ENCODE measurements at places on chromosomes 11 and 22.

DNA sequence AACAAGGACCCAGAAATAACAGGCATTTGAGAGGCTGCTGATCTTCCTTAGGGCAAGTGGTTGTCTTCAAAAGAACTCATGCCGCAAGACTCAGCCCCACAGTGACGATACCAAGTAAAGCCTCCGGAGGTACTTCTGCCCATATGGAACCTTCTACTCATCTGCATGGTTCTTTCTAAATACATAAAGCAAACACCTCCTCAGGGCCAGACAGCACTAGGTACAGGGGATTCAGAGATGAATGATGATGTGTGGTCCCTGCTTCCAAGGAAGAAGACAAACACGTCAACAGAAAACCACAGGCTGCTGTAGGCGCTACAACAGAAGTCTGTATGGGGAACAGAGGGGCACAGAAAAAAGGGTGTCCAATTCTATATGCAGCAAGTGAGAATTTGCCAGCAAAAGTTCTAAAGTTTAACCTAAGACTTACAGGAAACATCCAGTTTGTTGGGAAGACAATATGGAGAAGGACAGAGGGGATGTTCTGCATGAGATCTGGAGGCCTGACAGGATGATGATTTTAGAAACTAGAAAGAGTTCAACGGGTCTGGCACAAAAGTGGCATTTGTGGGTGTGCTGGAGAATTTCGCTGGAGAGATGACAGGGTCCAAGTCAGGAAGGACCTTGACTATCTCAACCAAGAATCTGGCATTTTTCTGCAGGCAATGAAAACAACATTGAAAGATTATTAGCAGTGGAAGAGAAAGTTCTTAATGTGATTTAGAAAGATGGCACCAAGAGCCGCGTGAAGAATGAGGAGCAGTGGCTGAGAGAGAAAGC is 23.7 kb downstream of the JAML start:
- no peak for DNase-seq

GRCh38 chr22:30306627-30307011 is 17.3 kb upstream of the CASTOR1 start:
- DNase-seq: no peak

DNA sequence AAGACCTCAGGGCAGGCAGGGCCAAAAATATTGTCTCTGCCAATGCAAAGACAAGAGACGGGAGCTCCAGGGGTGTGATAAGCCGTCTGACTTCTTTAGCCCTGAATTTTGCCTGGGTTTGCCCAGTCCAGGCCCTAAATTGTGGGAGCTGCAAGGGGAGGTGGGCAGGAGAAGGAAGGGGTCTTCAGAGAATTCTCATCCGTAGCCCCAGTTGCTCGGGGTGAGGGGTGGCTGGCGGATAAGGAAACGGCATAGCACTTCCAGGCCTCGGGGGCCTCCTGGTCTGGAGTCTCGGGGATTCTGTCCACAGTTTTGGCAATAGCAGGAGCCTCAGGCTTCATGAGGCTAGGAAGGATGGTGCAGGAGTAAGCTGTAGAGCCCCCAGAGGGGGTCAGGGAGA is 7.4 kb downstream of the CD5 start:
- DNase-seq: no peak

GRCh38 chr11:41403458-41403857 is 56.0 kb downstream of the LRRC4C start:
- no peak for DNase-seq

DNA sequence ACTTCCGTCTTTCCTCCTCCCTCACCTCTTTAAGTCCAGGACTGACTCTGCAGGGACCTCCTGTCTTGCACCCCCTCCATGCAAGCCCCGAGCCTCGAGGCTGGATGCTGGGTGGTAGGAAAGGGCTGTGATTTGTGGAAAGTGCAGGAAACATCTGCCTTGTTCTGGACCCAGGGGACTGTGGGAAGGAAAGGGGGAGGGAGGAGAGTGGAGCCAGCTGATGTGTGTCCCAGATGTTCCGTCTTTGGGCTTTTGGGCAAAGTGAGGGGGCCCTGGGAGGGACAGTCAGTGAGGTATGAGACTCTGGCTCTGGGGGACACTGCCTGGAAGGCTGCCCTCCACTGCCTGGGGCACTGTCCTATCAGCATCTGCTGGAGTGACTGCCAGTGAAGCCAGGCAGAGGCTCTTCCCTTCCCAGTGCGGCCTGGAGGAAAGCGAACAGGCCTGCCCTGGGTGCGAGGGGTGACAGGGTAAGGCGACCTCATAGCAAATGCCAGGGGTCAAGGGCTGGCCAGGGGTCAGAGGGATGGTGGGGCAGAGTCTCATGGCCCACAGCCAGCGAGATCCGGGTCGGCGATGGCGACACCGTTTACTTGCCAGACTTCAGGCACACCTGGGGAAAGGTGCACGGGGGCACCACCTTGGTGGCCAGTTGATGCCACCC is 1.7 kb downstream of the MRGPRD start:
- DNase-seq: no peak

DNA sequence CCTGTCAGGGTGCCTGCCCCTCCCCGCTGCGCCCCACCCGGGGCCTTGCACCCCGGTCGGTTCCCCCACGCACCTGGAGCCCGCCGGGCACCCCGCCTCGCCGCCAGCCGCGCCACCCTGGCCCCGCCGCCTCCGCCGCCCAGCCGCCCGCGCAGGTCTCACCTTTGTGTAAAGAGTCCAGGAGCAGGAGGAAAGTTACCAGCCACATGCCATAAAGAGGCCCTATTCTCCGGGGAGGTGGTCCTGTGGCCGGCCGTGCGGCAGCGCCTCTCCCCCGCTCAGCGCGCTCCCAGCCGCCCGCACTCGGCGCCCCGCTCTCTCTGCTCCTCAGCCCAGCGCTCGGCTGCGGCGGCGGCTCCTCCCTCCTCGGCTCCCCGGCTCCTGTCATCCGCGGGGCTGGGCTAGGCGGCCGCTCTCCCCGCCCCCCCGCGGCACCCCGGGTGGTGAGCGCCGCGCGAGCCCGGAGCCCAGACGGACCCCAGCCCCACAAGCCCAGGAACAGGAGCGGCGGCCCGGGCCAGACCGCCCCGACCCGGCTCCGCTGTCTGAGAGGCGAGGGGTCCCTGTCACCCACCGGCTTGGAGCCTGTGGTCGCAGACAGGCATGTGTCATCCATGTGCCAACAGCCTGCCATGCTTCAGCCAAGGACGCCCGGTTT is at the start of gene DSCAML1:
Gene DSCAML1 (minus strand): TSS at position 345 of the 658 bp plus-strand sequence. CDS start 137 bp downstream, at position 208.
- DNase-seq: no peak

DNA sequence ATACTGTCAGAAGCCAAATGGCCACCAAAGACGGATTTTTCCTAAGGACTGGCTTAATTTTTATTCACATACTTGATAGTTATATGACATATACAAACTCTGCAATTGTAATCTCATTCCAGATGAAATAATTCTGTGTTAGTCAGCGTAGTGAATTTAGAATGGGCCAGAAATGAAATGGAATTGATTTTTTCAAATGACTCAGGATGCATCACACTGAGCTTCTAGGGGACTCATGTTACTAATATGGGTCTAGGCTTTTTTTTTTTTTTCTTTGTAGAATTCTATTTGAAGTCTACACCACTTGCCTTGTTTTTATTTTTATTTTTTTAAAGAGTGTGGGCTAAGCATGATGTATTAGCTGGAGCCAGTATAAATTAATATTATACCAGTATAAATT is 62.7 kb downstream of the SPECC1L start:
- no peak for DNase-seq

GRCh38 chr11:59660621-59661020 is 8.2 kb downstream of the PATL1 start:
- no peak for DNase-seq

DNA sequence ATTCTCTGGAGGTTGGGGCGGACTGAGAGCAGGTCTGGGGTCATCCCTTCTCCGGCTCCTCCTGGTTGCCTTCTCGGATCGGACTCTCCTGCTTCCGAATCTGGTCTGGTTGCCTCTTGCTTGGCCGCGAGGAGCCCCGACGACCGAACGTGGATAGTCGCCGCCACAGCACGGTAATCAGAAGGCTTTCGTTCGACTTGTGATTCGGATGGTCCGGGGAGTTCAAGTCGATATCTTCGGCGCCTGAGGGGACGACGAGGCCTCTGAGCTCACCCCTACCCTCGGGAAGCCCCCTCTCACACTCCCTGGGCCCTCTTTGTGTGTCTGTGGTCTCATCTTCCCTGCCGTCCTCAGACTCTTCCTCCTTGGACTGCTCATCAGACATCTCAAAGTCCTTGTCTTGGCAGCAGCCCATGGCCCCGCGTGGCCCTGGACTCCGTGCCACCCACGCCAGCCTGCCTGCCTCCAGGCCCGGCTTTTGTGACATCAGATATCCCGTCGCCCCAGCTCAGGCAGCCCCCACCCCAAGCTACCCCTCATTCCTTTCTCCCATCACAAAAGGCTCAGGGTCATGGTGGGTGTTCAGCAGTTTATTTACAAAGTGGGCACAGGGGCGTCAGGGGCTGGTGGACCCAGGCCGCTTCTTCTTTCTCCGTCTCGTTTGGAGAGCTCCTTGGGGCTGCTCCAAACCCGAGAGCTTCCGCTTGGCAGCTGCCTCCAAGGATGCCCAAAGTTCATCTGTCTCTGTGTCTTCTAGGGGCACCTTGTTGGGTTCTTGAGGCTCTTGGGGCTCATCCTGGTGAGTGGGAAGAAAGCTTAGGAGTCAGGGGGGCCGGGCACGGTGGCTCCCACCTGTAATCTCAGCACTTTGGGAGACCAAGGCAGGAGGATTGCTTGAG is at the start of gene TEX54:
Gene TEX54 (minus strand): TSS at position 506 of the 899 bp plus-strand sequence.
- no peak for DNase-seq

DNA sequence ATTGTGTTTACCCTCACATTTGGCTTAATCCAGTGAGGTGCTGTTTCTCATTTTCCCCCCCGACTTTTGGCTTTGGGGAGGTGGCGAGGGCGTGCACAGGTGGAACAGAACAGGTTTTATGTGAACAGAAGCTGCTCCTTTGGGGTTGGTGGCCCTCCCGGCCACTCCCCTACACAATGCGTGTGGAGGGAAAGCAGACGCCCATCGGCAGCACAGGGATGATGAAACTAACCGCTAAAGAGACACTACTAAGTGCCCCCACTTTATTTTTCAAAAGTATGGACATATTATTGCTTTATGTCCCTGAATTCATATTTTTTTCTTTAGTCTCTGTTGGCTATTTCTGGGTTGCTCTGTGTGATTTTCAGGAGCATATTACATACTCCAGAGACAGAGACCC is 160.9 kb downstream of the ENTHD1 start:
- DNase-seq: no peak

DNA sequence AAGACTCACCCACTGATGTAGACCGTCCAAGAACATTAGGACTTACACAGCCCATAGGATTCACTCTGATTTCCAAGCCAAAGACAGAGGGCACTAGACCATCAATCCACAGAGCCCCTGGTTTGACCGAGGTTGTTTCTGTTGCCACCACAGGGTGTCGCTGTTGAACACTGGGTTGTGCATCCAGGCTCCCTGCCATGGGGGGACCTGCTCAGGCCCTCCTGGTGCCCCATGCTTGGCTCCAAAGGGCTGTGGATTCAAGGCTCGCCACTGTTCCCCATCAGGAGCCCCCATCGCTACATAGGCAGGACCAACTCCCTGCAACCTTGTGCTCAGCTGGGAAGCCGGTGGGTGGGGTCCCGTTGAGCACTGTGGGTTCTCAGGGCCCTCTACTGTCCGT is 128.0 kb upstream of the ANO1 start:
- DNase-seq: no peak

DNA sequence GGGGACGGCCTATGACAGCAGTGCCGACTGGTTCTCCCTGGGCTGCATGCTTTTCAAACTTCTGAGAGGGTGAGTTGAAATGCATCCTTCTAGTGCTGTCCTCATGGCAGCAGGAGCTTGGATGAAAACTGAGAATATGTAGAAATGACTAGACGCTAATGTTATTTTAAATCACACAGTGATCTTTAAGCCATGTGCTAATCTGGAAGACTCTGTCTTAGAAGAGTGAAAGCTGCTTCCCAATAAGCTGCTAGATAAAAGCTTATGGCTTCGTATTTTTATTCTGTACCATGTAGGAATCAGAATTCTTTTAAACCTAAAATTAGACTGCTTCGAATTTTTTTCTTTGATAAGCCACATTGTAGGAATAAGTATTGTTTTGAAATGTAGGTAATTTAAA is 46.8 kb upstream of the MYO18B start:
- no peak for DNase-seq

DNA sequence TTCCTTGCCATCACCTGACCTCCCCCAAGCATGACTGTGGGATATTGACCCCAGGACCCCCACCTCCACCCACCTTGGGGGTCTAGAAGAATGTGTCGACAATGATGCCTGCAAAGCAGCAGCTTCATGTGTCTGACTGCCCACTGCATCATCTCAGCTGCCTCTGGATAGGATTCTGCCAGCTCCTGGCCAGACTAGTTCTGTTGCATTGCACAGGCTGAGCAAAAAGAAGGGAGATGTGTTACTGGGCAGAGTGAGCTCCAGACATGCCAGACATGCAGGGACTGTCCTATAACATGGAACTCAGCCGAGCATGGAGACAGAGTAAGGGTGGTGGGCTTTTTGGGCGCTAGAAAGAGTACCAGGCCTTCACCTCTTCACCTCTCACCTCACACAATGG is 36.7 kb downstream of the FBXO7 start:
- no peak for DNase-seq

DNA sequence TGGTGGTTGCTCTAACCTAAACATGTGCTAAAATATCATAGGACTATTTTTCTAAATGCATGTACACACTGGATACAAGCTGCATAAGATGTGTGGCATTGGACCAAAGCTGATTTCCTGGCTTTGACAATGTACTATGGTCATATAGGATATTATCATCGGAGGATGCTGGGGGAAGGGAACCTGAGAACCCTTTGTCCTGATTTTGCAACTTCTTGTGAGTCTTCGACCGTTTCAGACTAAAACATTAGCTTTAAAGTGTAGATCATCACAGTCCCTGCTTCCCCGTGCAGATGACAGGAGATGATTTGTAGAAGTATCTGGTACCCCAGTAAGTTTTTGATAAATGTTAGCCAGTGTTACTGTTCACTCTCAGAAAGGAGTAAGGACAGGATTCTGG is 554.7 kb downstream of the MIAT start:
- DNase-seq: no peak

- no peak for DNase-seq
Measured at GRCh38 chr11:73290536-73290935, 17.5 kb upstream of the ARHGEF17 start.

DNA sequence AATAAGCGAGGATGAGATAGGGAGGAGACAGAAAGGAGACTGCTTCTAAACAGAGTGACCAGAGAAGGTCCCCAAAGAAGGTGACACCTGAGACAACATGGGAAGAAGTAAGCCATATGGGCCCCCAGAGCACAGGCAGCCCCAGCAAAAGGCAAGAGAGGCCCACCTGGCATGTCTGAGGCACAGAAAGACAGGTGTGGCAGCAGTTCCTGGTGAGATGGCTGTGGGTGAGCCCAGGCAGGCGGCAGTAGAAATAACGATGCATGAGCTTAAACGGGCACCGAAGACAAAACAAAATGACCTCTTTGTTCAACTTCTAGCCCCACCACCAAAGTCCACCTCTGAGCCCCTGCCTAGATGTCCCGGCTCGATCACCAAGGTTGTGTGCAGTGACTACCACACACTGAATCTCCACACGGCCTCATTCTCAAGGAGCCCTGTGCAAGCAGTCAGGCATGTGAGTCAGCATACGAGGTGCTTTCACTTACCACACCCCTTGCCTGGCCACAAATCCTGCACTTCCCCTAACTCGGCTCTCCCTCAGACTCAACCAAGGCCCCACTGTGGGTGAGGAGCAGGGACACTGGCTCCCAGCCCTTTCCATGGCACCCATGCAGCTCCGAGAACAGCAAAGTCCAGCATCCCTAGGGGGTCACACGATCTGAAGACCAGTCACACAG is 77.6 kb downstream of the PACSIN2 start:
- no peak for DNase-seq

- no peak for DNase-seq
Measured at GRCh38 chr22:27298332-27298731, 503.2 kb downstream of the MN1 start.

GRCh38 chr22:42389143-42389542 is 43.1 kb downstream of the NFAM1 start:
- no peak for DNase-seq

GRCh38 chr11:111206472-111206871 is 39.1 kb upstream of the POU2AF2 start:
- no peak for DNase-seq
